Upper lobe of left lung (tissue), 6 donors: ENCODE measurements at places on chromosomes 5 and 9. TPM values are rescaled to one million over a fixed set of nuclear protein-coding genes. Genes with fewer than 3 reads are reported as not detected.

DNA sequence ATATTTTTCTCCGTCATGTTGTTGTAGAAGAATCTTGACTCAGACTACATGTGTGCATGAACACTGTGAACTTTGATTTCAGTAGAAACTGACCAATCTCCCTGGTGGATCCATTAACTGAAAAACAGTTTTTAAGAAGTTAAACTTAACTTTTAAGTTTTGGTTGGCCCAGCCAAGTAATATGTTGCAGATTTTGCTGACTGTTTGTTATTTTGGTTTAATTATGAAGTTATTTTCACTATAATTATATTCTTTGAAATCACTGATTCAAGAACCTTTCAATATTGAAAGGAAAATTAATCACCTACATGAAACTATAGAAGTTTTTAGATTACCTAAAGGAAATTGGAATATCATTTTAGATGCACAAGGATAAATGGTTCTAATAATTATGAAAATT, 373.6 kb upstream of the COX7C start:
- no peak for DNase-seq
- H3K4me3 ChIP-seq, result no peak overlapping the region
- H3K27ac ChIP-seq, result no peak overlapping the region
- no peaks in the 10 kb centered on the region for H3K4me1 ChIP-seq

DNA sequence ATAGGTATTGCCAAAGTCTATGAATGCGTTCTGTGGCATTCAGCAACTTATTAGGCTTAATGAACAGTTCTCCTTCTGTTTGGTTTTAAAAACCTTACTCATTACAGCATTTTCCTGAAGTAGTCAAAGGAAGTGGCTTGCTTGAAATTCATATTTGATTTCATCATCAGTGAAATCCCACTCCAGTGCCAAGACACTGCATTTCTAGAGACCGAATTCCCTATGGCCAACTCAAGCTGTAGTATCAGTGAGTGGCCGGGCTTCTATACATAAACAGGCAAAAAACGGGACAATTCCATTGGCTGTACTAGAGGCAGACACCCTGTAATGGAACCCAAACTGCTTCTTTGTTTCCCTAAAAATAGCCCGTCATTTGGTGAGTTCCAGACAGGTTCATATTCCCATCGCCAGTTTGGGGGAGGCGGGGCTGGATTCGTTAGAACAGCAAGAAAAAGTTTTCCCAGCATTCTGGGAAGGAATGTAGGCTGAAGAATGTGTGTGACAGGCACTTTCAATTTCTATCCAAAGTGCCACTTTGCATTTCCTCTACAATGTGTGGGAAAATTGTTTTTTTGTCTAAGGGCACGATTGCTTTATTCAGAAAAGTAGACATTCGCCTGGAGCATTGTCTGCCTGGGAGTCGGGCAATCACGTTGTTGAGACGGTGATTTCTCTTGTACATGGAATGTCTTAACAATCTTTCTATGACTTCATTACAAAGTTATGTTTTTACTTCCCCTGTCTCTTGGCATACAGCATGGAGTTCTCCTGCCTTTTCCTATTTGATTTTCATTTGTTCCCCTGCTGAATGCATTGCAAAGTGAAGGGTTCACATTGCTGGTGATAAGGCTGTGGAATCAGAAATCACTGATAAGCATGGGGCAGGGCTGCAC, 141.8 kb upstream of the MAST4 start:
- H3K27ac ChIP-seq, result peak overlapping the region; percentile 59
- H3K27me3 ChIP-seq, result no peaks in the 10 kb centered on the region
- no peak for DNase-seq
- peak overlapping the region; percentile 31 for H3K4me3 ChIP-seq

CCL27 gene
- not detected for total RNA-seq

TUSC1 gene
- total RNA-seq, result 28.0 TPM

SH3TC2 gene
- total RNA-seq, result 1.5 TPM

DNA sequence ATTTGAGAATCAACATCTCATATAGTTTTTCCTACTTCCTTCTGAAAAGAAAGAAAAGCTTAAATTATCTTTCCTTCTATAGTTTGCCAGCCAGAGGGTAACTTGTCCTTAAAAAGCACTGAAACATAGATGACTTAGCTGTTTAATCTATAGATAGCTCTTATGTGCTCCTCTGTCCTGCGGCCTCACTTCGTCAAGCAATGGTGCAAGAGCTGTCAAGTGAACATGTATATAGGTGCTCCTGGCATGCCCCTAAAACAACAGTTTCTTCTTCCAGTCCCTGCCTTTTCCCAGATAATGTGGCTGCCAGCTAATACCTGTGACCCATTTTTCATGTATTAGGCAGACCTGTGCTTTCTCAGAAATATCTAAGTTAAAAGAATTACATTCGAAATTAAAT, 287.7 kb upstream of the EFNA5 start:
- no peak for DNase-seq
- no peaks in the 10 kb centered on the region for H3K4me1 ChIP-seq
- no peaks in the 10 kb centered on the region for H3K36me3 ChIP-seq
- no peak overlapping the region for H3K4me3 ChIP-seq

LOX gene
- total RNA-seq, result 48.7 TPM

ANGPTL2 gene
- total RNA-seq, result 6.7 TPM

PPP3R2 gene
- total RNA-seq, result not detected

HTR1A gene
- not detected for total RNA-seq

- H3K27ac ChIP-seq, result no peak overlapping the region
- no peaks in the 10 kb centered on the region for H3K36me3 ChIP-seq
- no peak overlapping the region for H3K4me3 ChIP-seq
- no peaks in the 10 kb centered on the region for H3K4me1 ChIP-seq
Observed at GRCh38 chr9:4622016-4622415, 40.1 kb upstream of the PLPP6 start.

GRCh38 chr5:130616161-130616560, 548.9 kb downstream of the HINT1 start:
- no peak for DNase-seq
- no peak overlapping the region for H3K4me3 ChIP-seq
- no peaks in the 10 kb centered on the region for H3K4me1 ChIP-seq

PRSS3 gene
- total RNA-seq, result 0.69 TPM
